GM13977 (cell line): ENCODE measurements at places on chromosomes 1 and 21.

DNA sequence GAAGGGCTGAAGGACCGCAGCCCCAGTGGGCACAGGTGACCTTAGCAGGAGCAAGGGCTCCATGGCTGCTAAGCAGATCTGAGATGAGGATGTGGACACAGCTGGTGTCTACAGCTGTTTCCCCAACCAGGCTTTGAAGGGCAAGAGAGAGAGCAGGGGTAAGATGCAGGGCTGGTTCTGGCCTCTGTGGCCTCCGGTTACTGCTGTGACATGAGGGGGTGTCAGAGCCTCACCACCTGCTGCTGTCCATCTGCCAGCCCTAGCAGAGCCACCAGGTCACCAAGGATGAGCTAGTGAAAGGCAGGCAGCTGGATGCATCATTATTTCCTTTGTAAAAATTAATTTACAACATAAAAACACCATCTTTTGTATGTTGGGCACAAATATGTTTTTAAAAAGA, 33.4 kb downstream of the OBSCN start:
- DNase-seq = no peak

DNA sequence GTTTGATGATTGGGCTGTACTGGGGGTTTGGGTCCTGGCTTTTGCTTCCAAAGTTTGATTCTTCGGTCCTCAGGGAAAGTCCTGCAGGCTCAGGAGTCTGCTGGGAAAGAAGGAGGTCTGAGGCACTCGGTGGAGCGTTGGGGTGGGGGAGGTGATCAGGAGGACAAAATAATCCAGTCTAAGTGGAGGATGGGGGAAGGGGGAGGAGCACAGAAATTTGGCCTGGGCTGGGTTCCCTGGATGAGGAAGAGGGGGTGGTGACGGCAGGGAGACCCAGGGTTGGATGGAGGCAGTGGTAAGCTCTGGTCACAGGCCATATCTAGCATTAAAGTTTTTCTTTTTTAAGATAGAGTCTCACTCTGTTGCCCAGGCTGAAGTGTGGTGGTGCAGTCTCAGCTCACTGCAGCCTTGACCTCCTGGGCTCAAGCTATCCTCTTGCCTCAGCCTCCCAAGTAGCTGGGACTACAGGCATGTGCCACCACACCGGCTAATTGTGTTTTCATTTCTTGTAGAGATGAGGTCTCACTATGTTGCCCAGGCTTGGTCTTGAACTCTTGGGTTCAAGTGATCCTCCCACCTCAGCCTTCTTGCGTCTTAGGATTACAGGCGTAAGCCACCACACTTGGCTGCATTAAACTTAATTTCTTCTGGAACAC, 6.8 kb downstream of the SH2D2A start:
- no peak for DNase-seq

DNA sequence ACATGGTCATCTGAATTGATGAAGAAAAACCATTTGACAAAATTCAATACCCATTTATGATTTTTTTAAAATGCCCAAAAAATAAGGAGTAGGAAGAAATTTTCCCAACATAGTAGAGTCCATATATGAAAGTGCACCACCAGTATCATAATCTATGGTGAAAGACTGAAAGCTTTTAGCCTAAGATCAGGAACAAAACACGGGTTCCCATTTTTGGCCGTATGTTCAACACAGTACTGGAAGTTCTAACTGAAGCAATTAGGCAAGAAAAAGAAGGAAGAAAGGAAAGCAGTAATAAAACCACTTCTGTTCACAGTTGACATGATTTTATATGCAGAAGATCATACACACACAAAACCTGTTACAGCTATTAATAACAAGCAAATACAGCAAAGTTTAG, 227.8 kb upstream of the RAB4A start:
- no peak for DNase-seq

DNA sequence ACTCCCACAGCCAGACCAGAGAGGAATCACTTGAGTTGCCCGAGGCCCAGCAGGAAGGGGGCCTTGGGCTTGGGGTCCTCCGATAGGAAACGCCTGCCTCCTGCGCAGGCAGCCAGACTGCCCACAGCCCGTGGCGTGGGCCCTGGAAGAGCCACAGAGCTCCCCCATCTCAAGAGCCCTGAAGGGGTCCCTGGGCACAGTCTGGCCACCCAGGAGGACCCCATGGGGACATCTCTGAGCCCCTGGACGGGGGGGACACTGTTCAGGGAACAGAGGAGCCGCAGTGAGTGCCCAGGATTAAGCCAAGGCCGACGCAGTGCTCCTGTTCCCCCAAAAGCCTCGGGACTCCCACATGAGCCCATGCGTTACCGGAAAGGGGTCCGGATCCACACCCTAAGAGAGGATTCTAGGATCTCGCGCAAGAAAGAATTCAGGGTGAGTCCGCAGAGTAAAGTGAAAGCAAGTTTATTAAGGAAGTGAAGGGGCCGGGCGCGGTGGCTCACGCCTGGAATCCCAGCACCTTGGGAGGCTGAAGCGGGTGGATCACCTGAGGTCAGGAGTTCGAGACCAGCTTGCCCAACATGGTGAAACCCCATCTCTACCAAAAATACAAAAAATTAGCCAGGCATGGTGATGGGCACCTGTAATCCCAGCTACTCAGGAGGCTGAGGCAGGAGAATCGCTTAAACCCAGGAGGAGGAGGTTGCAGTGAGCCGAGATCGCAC, 38.1 kb upstream of the LBR start:
- no peak for DNase-seq

DNA sequence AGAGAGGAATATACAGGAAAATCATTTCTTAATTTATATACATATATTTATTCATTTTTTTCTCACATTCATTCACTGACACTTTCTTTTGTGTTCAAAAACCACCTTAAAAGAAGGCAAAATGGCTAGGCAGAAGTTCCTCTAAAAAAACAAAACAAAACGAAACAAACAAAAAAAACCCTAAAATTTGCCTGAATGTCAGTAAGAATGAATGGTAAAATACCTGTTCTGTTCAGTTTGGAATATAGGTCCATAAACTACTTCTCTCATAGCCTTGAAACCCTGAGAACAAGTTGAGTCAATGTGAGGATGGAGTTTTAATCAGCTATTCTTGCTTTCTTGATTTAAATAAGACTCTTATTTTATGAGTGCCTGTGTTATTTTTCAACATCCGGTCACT, 14.7 kb upstream of the ALG6 start:
- no peak for DNase-seq

DNA sequence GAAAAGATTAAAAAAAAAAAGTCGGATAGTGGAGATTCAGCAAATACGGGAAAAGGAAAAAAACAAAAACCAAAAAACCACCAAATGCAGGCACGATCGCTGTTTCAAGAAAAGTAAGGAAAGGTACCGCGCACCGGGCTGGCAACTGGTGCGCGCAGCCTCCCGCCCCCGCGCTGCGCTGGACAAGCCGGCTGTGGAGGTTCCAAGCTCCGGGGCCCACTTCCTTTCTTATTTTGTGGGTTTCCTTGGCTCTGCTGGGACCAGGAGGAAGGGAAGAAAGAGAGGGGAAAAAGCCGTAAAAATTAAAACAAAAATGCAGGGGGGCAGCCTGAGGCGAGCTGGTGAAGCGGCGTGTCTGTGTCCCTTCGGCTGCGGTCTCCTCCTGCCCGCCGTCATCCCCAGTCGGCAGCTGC, 233 bp downstream of the ADAMTS5 start:
- DNase-seq = peak; percentile 18

- DNase-seq = no peak
Observed at GRCh38 chr1:169460191-169460833, 25.4 kb downstream of the SLC19A2 start.

DNA sequence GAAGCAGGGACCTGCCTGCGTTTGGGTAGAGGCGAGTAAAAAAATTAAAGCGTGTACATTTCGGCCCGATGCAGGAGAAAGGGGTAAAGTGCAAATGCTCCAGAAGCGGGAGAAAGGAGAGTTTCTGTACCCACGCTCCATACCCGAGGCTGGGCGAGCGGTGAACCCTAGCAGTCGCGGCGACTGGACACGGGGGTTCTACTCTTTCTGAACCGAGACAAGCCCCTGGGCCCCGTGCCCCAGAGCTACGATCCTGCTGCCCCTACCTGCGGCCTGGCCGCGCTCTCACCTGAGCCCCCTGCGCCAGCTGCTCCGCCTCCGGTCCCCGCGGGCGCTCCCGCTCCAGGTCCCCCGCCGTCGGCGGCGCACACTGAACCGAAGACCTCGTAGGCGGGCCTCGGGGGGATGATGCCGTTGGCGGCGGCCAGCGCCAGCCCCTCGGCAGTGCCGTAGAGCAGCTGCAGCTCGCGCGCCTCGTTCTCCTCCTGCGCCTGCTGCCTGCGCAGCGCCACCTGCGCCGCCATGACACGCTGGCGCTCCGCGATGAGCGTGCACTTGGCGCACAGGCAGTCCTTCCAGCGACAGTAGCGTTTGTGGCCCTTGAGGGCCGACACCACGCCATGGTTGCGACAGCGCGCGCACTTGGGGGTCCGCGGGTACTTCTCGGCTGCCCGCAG, 2.4 kb downstream of the DMRTA2 start:
- no peak for DNase-seq
